ENCODE measurements at places on chromosomes 7 and 10.

DNA sequence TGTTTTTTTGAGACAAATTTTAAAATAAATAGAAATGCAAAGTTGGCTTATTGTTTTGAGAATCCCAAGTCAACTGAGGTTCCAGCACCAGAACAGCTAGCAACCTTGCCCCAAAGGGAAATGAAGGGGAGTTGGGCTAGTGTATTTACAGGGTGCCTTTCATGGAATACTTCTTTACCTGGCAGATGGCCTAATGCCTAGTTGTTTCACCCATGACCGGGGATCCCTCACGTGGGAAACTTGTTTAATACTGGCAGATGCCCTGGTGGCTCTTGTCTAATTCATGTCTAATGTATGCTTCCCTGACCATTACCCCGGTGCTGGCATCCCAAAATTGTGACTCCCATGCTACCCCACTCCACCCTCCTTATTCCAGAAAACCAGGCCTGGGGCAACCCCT lies 861.1 kb upstream of the ZWINT start:
- no peak for DNase-seq

- DNase-seq: no peak
Observed at GRCh38 chr7:25359471-25360059, 131.3 kb upstream of the NPVF start.

GRCh38 chr10:76150139-76150875 lies 718.9 kb downstream of the LRMDA start:
- DNase-seq: peak; percentile 50

DNA sequence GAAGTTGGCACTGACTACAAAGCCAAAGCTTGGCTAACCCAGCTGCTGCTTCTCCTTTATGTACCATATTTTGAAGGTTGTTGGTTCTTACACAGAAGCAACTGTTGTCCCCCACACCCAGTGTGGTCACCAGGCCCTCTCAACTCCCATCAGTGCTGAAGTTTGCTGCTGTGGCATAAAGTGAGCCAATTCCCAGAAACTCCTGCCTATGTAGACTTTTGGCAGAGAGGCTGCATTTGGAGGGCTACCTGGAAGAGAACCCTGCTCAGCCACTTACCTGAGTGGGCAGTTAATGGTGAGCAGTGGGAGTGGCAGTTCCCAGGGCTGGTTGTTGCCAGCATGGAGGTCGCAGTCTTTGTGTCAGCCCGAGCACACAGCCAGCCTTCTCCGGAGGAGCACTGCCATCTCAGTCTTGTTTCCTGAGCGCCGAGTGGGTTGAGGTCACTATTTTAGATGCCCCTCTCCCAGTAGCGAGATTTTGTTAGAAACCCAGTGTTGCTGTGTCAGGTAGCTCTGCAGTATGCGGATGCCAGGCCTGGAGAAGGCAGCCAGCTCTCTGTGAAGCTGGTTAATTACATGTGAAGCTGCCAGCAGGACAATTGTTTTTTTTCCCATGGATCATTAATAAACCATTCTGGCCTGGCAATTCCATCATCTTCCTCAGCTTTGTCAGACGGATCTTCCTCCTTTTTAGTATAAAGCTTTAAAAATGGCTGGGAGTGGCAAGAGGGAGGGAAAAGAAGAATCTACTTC lies 24.5 kb downstream of the LRRC4 start:
- no peak for DNase-seq

- no peak for DNase-seq
Observed at GRCh38 chr7:80636709-80637108, 1.7 kb upstream of the CD36 start.

- no peak for DNase-seq
Observed at GRCh38 chr10:45154502-45154901, 153.8 kb downstream of the ZNF22 start.

Measured in progenitor cell of endocrine pancreas (in vitro differentiated cells).